ENCODE measurements at places on chromosomes 3 and 15. TPM values are rescaled to one million over a fixed set of nuclear protein-coding genes. Genes with fewer than 3 reads are reported as not detected.
A peak's percentile ranks its signal among the peaks of the same experiment; 100 is the strongest.

DNA sequence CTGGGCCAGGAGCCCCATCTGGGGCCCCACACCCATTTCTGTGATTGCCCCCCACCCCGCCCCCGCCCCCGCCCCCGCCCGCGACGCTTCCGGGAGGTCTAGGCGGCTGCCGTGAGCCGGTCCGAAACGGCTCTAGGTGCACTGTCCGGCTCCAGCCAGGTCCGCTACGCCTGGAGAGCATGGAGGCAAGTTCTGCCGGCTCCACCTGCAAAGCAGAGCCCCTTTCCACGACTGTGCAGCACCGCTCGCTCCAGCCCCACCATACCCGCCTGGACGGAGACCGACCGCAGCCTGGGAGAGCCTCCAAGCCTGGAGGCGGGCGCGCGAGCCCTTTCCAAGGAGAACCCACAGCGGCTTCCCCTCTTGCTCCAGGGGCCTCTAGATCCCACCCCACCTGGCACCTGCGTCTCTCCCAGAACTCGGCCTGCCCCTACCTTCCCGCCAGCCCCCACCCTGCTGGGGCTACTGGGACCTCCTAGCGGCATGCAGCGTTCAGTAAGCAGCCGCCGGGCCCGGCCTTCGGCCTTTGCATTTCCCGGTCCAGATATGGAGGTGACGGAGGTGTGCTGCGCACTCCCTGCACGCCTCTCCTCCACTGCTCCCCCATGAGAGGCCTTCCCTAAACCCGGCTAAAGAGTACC, 66.2 kb downstream of the KLF13 start:
- no peak for DNase-seq

- DNase-seq, result no peak
Measured at GRCh38 chr15:36884518-36884875, 215.9 kb downstream of the MEIS2 start.

GRCh38 chr15:60557191-60557618, 78.3 kb upstream of the ICE2 start:
- DNase-seq, result no peak

- DNase-seq, result peak; percentile 64
Measured at GRCh38 chr3:59052803-59053411, 3.1 kb upstream of the CFAP20DC start.

CFAP100 gene
- not detected for total RNA-seq
